ENCODE measurements at places on chromosomes 6 and 20.

GRCh38 chr6:6925391-6926164 lies 182.2 kb upstream of the RREB1 start:
- no peak for DNase-seq

- no peak for DNase-seq
These were observed 94.4 kb upstream of the FAM184A start for GRCh38 chr6:119172824-119173223.

GRCh38 chr6:45327956-45328522 lies at the start of gene RUNX2:
Gene RUNX2 (plus strand): TSS chr6:45328330. CDS start chr6:45328727, 397 bp downstream.
- no peak for DNase-seq

DNA sequence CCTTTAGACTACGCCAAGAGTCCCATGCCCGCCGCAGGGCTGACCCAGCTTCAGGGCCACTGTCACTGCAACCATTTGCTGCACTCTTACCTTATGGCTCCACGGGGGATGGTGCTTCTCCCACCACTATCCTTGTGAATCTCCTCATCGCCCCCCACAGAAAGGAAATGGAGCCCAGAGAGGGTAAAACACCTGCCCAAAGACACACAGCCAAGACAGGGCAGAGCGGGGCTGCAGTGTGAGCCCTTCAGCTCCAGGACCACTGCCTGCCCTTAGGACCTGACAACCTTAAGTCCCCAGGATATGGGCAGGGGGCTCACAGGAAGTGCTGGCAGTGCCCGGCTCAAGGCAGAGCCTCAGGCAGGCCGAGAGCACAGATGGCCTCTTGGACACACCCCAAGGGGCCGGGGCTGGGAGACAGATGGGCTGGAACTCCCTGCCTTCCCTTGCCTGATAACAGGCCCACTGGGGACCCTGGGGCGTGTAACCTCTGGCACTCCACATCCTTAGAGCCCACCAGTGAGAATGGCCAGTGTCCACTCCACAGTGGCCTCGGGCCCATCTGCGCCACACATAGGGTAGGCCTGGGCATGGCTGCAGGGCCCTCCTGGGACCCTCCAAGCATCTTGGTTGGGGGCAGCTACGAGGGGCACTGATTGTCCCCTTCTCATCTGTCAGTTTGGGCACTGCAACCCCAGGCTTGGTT lies 265.2 kb downstream of the TAF4 start:
- no peak for DNase-seq

GRCh38 chr6:106197441-106197840 lies 111.3 kb downstream of the PRDM1 start:
- DNase-seq = no peak

- no peak for DNase-seq
These were observed 59.0 kb downstream of the PSMG4 start for GRCh38 chr6:3317741-3318211.

- no peak for DNase-seq
These were observed 36.7 kb upstream of the CHD6 start for GRCh38 chr20:41654884-41655283.

DNA sequence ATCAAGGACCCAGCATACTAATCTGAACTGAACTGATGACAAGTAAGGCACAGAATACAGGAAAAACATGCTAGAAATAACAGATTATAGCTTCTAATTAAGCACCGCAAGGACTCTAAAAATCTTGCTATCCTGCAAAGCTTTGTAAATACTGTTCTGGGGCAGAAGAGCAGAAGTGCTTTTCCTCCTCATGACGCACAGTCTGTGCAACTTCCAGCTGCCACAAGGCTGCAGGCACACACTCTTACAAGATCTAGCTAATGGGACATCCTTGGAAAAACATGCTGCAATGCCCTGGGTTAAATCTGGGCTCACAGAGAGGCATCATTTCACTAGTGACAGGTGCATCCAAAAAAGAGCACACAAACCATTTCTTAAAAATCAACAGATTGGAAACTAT lies 188.6 kb downstream of the GJA10 start:
- no peak for DNase-seq

GRCh38 chr20:8654486-8654885 lies 414.4 kb upstream of the PLCB4 start:
- no peak for DNase-seq

GRCh38 chr20:57476084-57476526 lies 48.8 kb downstream of the CTCFL start:
- DNase-seq = no peak

DNA sequence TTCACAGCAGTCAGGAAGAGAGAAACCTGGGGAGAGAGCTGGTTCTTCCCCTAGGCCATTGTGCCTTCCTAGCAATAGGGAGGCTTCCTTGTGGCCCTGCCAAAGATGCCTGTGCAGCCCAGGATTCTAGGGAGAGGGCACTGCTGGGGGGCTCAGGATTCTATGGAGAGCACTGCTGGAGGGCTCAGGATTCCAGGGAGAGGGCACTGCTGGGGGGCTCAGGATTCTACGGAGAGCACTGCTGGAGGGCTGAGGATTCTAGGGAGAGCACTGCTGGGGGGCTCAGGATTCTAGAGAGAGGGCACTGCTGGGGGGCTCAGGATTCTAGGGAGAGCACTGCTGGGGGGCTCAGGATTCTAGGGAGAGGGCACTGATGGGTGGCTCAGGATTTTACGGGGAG lies 25.8 kb downstream of the EDN3 start:
- DNase-seq = no peak

DNA sequence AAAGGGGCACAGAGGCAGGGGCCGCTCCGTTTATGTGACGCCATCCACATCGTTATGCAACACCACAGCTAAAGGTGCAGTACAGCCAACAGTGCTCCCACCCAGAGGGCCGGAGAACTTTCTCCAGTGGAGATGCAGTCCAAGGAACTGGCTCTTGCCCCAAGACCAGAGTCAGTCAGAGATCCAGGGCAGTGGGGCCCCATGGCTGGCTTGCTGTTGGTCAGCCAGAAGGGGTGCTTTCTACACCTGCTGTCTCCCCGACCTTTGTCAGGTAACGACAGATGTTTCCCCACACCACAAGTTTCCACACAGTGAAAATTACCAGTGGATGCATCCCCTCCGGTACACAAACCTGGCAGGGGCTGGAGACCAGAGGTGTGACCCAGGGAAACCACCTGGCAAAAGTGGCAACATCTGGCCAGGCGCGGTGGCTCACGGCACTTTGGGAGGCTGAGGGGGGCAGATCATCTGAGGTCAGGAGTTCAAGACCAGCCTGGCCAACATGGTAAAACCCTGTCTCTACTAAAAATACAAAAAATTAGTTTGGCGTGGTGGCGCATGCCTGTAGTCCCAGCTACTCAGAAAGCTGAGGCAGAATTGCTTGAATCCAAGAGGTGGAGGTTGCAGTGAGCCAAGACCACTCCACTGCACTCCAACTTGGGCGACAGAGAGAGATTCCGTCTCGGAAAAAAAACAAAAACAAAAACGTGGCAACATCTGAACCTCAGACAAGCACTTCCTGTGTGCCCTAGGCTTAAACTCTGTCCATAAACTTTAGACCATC lies 34.9 kb downstream of the UBE2V1 start:
- no peak for DNase-seq

- no peak for DNase-seq
These were observed 527 bp downstream of the TOMM34 start for GRCh38 chr20:44959638-44960102.

DNA sequence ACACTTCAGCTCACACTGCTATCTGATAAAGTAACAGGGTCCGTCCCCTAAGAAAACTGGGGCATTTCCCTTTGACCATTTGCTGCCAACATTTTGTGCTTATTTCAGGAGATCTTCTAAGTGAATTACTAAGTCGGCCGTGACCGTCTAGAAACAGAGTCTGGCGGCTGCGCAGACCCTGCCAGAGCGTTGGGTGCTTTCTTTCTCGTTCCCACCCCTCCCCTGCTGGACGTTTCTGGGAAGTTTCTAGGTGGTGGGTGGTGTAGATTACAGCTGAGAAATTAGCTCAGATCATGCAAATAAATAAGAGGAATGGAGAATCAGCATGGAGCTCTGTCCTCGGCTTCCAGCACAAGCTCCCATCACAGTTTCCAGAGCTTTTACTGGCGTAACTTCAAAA lies 128.1 kb downstream of the MYLK4 start:
- DNase-seq = no peak

GRCh38 chr6:160742090-160742489 lies 40.0 kb downstream of the PLG start:
- no peak for DNase-seq

GRCh38 chr20:8952721-8953120 lies 116.2 kb upstream of the PLCB4 start:
- DNase-seq = no peak

DNA sequence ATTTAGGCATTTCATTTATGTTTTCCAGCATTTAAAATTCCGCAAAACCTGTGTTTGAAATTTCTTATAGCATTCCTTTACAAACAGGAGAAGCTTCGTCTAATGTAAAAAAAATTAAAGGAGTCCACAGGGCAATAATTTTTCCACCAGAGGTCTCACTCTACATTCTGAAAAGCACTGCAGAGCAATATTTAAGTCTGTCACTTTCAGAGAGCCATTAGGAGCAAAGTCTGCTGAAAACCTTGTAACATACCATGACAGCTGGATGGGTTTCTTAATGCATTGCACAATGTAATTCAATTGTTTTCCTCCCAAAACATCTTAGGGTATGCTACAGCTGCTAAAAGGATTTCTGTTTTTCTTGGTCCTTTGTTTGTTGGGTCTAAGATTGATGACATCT lies 18.0 kb downstream of the BAG2 start:
- DNase-seq = no peak

DNA sequence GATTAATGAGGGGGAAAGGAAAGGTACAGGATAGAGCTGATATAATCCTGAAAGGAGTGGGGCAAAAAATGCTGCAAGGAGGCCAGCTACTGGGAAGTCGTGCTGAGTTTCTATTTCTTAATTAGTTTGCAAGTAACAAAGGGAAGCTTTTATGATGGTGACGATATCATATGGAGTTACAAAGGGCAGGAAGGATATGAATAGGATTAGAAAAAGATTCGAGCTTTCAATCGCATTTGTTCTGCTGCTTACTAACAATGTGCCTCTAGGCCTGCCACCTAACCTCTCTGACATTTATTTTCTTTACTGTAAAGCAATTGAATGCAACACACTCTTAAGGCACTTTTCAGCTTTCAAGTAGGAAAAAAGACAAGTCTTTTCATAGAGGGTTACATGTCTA lies 219.2 kb downstream of the CLVS2 start:
- no peak for DNase-seq

- DNase-seq = no peak
These were observed 241.9 kb downstream of the SAMD5 start for GRCh38 chr6:147750413-147750812.

- no peak for DNase-seq
These were observed 89.9 kb downstream of the PLCB1 start for GRCh38 chr20:8221887-8222419.

DNA sequence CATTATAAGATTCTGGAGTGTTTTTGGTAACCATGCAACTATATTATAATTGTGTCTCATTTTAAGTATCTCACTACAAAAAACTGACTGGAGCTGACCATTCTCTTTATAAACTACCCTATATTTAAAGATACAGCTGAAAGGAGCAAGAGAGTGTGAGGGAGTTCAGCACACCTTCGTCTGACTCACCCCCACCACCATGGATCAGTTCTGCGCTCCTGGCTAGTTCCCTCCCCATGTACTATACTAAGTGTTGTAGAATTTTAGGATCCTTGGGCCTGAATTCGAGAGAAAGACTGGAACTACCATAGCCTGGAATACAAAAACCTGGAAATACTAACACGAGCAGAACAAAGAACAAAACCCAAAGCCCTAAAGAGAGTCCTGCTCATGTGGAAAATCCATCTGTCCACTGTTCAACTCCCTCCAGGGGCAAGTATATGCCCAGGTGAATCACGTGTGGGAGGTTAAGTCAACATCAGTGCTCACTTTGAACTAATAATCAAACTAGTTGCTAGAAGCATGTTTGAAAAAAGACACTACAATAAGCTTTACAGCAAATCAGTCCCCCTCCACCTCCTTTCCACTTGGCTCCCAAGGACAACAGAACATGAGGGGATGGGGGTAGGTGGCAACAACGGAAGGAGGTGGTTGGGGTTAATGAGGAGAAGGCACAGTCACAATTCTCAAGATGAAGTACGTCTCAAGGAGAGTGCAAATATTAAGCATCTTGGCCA lies 46.8 kb downstream of the ELOVL5 start:
- no peak for DNase-seq

- no peak for DNase-seq
These were observed 107.8 kb upstream of the ESR1 start for GRCh38 chr6:151699719-151700118.

DNA sequence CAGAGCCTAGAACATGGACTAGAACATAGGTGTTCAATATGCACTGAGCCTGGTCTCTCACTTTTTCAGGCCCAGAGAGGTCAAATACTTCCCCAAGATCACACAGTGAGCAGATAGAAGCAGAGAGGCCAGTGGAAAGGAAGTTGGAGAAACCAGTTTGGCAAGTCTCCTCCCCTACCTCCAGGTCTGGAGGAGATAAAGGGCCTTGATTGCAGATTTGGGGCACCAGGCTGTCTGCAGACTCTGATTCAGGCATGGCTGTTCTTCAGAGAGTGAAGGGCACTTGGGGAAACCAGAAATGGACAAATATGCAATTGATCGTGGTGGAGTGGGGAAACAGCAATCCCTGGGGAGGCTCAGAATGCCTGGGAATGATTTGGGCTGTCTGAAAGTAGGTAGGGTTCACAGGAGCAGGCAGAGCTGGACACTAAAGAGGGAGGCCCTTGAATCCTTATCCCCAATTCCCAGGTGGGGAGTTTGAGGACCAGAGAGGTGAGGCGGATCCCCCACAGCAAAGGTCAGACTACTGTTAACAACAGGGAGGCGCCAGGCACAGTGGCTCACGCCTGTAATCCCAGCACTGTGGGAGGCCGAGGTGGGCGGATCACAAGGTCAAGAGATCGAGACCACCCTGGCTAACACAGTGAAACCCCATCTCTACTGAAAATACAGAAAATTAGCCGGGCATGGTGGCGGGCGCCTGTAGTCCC lies 2.3 kb downstream of the PEDS1 start:
- no peak for DNase-seq

GRCh38 chr6:74409447-74409846 lies 713.4 kb downstream of the CD109 start:
- DNase-seq = no peak

DNA sequence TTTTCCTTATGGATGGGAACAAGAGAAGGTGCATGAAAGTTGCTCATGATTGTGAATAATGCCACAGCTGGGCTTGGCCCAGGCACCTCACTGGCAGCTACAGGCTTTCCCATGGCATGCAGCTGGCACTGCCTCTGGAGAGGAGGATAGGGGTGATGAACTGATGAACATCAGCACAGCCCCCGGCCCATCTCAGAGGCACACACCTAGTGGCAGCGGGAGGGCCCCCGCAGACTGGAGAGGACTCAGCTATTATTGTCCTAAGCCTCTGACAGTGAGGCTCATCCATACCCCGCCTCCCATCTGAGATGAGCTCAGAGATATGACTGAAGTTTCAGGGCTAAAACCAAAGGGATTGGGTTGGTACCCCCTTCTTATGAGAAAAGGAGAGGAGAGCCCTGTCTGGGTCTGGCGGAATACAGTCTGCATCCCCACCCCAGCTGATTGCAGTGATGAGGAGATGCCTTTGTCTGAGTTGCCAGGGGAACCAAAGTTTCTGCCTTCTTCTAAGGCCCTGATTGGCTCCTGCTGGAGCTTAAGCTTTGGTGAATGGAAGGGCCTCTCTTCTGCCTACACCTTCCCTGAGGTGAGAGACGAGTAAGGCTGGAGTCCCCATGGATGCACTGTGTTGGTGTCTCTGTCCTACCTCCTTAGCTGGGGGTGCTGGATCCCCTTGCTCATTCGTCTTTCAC lies 27.6 kb upstream of the EPB41L1 start:
- no peak for DNase-seq
